ENCODE measurements at places on chromosomes 2 and 18.

GRCh38 chr18:21099442-21099841 lies 12.2 kb downstream of the ROCK1 start:
- DNase-seq: no peak

DNA sequence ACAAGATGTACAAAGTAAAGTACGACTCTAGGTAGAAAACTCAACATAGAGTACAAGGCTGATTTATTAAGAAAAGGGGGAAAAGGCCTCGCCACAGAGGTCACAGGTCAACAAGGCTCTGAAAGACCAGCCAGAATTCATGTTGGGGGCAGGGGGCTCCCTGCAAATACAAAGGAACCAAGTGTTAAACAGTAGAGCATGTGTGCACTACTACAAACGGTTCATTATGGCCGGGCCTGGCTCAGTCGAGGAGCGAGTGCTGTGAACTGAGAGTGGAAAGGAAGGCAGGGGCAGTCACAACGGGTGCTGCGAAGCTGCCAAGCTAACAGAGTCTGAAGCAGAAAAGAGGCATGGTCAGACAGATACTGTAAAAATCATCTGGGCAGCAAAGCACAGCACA lies 77.1 kb downstream of the MBOAT2 start:
- no peak for DNase-seq

DNA sequence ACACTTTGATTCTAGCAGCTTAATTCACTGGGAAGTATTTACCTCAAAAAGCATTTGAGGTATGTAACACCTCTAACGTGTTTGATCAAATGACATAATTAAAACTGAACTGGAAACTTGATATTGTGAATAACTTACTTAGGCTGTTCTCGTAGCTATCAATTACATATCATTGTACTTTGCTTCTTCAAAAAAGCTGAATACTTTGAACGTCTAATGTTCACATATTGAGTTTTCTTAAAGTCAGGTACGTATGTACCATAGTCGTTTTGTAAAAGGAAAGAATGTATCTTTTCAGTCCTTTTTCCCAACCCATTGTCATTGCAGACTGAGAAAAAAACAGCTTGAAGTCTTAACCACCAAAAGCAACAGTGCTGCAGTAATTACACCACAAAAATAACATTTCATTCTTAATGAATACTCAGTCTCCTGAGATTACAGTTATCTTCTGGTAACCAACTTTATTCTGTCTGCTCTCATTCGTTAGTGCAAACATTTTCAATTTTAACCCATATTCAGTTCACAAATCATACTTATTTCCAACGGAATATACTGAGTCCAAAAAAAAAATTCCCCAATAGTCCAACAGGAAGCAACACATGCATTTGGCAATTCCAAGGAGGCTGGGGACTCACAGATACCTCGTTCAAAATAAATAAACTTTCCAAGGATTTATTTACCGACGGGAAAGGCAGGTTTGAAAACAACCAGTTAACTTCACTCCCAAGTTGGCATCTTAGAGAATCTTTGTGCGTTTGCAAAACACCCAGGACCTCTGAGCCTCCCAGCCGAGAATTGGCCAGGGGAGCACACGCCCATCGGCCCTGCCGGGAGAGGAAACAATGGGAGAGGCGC lies 1.1 kb downstream of the CHN1 start:
- no peak for DNase-seq

GRCh38 chr2:27889774-27890145 lies 427 bp downstream of the RBKS start:
- no peak for DNase-seq

GRCh38 chr2:147501968-147502367 lies 342.9 kb upstream of the ACVR2A start:
- DNase-seq: no peak

DNA sequence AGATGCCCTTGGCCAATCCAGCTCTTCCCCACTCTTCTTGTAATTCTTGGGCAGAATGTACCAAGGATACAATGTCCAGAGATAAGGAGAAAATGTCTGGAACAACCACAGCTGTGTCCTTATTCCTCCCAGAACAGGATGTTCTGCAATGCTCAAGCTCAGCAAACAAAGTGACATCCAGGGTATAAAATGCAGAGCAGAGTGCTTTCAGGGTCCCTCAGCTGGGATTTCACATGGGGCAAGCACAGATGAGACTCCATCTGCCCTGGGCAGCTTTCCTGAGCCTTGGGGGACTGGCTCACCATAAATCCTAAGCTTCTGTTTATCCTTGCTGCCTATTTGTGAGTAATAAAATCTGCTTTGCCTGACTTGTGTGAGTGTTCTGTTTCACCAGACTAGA lies 127.4 kb downstream of the VAPA start:
- DNase-seq: no peak

DNA sequence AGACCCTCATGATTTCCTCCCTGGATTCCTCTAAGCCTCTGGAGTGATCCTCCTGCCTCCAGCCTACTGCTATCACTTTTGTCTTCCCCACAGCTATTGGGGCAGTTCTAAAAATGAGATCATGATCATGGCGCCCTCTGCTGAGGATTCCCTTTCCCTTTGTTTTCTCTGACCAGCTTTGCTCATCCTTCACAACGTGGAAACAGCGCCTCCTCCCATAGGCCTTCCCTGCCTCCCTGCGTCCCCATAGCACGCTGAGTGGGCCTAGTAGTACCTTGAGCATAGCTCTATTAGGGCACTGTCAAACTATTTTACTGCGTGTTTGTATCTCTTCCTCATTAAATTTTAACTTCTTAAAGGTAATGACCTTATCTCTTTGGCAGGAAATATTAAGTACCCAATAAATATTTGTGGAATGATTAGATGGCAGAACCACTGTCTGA lies 207.0 kb upstream of the FANCL start:
- DNase-seq: peak; percentile 21

DNA sequence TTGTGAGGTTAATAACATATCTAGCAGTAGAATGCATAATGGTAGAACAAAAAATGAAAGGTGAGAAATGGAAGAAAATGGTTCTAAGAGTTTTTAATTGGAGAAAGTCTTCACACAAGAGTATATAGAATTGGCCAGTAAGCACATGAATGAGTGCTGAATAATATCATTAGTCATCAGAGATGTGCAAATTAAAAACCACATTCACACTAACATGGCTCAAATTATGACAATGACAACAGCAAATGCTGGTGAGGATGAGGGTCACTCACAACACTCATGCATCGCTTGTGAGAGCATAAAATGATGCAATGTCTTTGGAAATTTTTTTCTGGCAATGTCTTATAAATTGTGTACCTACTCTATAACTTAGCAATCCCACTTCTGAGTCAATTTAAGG lies 1355.4 kb upstream of the ACVR2A start:
- DNase-seq: no peak

DNA sequence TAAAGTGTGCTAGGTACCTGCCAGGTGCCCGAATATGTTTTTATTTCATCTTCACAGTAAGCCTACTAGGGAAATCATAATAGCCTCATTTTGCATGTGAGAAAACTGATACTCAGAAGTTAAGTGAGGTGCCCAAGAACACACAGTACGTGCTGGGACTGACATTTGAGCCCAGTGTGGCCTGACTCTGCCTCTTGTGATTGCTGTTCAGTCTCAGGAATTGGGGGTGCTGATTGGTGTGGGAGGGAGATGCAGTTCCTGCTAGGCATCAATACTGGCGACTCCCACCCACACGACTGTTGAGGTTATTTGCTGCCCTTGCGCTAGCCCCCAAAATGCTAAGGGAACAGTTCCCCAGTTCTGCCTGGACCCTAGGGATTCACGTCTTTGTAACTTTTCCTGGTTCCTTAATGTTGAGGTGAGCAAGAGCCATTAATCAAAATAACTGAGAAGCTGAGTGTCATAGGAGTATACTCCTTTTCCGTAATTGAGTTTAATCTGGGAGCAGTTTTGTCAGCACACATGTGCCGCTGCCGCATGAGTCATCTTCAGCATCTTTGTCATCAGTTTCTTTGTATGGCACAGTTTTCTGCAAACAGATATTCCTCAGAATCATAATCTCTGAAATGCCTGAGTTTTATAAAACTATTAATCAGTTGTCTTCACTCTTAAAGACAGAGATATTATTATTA lies 120.7 kb downstream of the NCK2 start:
- DNase-seq: peak; percentile 45

DNA sequence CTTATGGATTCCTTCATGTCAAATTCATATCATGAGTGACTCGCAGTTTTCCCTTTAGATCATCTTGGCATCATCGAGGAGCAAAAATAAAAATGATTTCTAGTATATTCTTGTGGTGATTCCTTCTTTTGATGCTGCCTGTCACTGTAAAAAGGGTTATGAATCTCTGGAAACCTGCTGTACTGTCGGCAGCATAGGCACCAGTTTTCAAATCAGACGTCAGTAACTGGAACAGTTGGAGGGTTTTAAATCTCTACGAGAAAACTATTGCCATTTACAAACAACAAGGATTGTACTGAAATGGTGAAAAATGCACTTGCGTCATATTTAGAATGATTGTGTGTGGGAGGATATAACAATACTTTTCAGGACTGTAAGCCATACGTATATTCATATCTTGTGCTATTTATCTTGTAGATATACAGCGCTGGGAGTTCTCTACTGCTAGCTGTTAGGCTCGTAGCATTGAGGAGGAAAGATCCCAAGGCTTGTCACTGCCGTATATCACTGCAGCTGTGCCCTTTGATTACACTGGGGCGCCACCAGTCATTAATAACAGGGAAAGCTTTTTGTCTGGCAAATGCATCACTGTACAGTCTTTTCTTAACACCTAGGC lies 320.7 kb downstream of the MTX2 start:
- DNase-seq: no peak

GRCh38 chr18:8081872-8082553 lies 514.9 kb downstream of the PTPRM start:
- no peak for DNase-seq

GRCh38 chr2:101677658-101678057 lies 19.8 kb upstream of the MAP4K4 start:
- no peak for DNase-seq

DNA sequence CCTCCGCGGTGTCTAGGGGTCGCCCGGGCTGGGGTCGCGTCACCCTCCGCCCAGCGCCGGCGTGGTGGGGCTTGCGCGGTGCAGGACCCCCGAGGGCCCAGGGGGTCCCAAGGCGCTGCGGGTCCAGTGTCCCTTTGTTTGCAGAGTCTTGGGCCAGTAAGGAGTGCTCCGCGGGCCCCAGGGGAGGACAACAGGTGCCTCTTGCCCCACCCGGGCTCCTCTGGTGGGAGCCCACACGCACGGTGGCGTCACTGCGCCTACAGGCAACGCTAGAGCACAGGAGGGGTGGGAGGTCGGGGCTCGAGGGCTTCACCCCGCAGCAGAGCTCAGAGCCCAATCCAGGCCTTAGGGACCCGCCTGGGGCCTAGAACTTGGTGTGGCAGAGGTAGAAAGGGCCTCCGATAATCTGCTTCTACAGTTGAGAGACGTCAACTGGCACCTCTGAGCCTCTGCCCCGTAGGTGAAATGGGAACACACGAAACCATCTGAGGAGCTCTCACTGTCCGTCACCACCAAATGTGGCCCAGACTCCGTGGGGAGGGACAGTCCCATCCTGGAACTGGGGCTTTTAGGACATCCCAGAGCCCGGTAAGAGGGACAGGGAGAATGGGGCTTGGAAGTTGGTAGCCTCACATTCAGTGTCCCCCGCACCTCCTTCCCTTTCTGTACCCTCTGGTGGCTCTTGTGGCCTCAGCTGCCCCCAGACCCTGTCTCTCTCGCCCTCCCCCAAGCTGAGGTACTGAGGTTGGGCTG lies 1.4 kb downstream of the ARID5A start:
- DNase-seq: peak; percentile 10

- DNase-seq: no peak
Measured at GRCh38 chr2:205644018-205644417, 38.3 kb upstream of the NRP2 start.

GRCh38 chr2:25794544-25795276 lies 83.6 kb downstream of the ASXL2 start:
- no peak for DNase-seq

- no peak for DNase-seq
Measured at GRCh38 chr2:72915320-72915906, 1.9 kb upstream of the EMX1 start.
